ENCODE measurements at places on chromosomes 7 and 10.
A peak's percentile ranks its signal among the peaks of the same experiment; 100 is the strongest.

DNA sequence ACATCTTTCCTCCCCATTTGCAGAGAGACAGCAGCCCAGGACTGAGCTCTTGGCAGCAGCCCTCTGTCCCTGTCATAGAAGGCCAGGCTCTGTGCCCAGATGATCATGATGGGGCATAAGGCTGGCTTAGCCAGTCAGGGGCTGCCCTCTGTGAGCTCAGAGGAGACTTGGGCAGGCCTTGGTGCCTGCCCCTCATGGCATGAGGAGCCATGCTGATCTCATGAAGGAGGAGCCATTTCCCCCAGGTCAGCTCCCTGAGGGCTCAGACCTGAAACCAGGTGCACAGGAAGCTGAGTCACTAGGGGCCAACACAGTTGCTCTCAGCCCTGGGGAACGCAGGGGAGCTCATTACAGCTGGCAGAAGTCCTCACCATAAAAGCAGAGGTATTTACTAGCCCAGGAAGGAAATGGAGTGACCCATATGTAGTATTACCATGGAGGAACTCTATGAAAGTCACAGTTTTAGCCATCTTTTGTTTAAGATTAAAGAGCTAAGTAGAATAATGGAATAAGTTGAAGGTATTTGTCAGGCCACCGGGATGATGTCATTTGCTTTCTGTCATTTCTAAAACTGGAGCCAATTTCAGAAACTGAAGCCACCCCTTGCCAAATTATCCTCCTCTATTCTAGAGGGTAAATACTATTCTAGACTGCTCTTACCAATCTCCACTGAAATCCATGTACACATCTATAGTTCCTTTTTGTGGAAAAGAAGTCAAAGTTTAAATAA, 362.4 kb upstream of the ZNF32 start:
- DNase-seq: no peak

- DNase-seq: peak; percentile 99
Observed at GRCh38 chr7:111198255-111198654, 107.3 kb downstream of the LRRN3 start.

DNA sequence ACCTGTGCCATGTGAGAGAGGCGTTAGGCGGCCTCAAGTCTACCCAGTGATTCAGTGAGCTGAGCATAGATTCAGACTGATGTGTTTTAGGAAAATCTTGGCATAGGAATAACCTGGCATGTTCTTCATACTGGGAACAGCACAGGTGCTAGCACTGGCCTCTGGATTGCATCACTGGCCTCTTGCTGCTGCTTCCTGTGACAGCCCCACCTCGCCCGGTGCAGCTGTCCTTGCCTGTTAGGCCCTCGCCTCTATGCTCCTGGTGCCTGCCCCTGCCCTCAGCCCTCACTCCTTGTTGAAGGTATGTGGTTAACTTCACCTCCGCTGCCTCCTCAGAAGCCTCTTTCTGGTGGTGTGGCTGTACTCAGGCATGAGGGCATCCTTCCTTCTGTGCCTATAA, 46.2 kb downstream of the BLNK start:
- no peak for DNase-seq

GRCh38 chr7:120700796-120701195, 157.1 kb downstream of the TSPAN12 start:
- DNase-seq: no peak

GRCh38 chr10:13016426-13016825, 14.9 kb upstream of the CCDC3 start:
- peak; percentile 20 for DNase-seq

- DNase-seq: no peak
Observed at GRCh38 chr7:149692557-149692982, 80.8 kb downstream of the ZNF467 start.

DNA sequence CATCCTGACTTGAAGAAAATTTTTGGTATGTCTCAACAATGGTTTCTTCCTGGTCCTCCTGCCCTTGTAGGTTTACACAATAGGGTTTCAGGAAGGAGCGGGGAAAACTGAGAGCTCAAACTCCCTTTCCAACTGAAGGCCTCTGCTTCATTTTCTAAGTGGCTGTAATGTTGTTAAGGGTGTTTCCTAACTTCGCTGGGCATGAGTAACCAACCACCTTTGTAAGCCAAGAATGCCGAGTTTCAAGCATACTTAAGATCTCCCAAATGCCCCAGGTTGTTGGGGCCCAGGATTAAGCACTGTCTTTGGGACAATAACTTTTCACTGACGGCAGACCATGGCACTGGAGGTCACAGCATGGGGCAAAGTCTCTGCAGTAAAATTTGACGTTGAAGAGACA, 33.6 kb upstream of the DRGX start:
- no peak for DNase-seq

DNA sequence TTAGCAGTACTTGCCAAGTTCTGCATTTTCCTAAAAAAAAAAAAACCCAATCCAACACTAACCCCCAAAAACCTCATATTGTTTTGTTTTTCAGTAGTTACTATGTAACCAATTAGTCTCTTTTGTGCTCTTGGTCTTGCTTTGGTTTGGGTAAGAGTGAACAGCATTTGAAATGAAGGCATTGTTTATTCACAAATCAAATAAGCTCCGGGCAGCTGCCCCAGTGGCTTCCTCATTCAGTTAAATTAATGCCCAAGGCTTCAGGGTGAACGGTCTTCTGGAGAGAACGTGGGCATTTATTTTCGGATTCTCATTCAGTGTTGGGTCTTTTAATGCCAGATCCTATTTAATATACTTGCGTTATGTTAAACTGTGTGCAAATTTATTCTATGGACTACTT, 108.7 kb downstream of the GFRA1 start:
- DNase-seq: no peak

- DNase-seq: no peak
Observed at GRCh38 chr7:120033114-120033513, 239.9 kb upstream of the KCND2 start.

GRCh38 chr10:93313798-93314197, 168.3 kb downstream of the MYOF start:
- no peak for DNase-seq

DNA sequence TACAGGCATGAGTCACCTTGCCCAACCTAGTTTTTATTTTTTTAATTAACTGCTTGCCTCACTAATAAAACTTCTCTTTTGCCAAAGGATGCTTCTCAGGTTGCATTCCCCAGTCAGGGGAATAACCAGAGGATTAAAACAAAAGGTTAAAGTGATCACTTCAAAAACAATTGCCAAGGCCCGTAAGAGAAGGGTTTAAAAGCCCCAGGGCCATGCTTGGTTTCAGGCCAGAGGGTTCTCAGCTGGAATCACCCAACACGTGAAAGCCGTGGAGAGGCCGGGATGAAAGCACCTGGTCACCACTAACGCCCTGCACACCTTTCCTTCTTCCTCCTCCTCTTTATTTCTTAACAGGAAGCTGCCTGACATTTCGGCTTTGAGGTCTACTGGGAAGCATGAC, 587.5 kb downstream of the PTPRN2 start:
- no peak for DNase-seq

GRCh38 chr10:117003336-117003735, 1.7 kb downstream of the SHTN1 start:
- no peak for DNase-seq

GRCh38 chr7:29352041-29352440, 157.5 kb downstream of the CHN2 start:
- no peak for DNase-seq

DNA sequence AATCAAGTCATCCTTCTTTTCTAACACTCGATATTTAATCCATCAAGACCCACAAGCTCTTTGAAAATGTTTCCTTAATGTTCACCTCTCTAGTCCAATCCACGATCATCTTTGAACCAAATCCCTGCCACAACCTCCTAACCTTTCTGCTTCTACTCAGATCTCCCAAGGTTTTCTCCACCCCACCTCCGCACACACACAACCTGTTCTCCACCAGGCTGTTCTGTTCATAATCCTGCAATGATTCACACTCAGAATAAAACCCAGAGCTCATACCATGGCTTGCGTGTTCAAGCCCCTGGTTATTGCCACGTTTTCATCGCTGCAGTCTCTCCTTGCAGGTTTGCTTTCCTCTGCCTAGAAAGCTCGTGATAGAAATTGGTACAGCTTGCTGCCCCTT, 53.8 kb upstream of the BAMBI start:
- DNase-seq: no peak

DNA sequence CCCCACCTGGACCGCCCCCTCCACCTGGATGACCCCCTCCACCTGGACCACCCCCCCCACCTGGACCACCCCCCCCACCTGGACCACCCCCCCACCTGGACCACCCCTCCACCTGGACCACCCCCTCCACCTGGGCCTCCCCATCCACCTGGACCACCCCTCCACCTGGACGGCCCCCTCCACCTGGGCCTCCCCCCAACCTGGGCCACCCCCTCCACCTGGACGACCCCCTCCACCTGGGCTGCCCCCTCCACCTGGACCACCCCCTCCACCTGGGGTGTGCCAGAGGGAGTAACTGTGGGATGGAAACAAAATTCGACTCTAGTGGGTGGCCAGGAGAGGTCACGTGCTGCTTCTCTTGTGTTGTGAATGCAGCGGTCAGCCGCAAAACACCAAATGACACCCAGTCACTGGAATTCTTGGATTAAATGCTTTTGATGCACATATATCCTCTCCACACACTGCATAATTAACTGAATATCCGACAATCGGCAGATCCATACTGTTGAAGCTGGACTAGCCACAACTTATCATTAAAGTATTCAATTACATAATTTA, 316.7 kb downstream of the PTPRN2 start:
- DNase-seq: no peak

DNA sequence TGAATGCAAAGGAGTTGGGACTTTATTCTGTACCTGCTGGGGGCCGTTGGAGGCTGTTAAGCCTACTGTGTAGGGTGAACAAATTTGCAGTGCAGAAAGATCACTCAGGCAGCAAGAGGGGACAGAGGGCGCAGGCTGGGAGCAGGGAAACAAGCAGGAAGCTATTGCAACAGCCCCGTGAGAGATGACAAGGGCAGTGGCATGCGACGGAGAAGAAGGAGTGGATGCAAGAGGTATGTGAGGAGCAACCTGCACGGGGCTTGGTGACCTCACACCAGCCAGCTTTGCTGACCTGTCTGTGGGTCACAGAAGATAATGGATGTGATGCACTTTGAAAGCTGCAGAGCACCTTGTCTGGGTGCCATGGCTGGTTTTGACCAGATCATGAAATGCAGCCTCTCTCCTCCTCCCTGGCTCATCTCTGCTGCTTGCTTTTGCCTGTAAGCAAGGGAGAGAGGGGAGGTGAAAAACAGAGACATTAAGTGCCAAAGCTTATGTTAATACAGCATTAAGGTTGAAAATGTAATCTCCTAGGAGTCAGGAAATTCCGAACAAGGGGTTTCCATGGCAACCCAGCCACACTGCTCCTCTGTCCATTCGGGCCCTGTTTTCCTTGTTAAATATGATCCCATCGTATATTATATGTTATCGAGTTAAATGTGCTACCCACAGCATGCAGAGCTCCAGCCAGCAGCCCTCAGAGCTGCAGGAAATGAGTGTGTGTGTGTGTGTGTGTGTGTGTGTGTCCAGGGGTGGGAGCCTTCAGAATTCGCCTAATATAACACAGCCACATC, 314.3 kb upstream of the ZMIZ1 start:
- DNase-seq: peak; percentile 97

GRCh38 chr7:32506266-32507054, 11.2 kb downstream of the AVL9 start:
- DNase-seq: peak; percentile 93

GRCh38 chr10:118595598-118596425, at the start of gene PRLHR:
PRLHR (minus strand) TSS chr10:118595648; CDS start chr10:118595244, 404 bp downstream.
- peak; percentile 20 for DNase-seq

- DNase-seq: no peak
Observed at GRCh38 chr10:33674986-33675599, 340.6 kb upstream of the NRP1 start.

GRCh38 chr7:5284304-5285281, 1.9 kb downstream of the SLC29A4 start:
- no peak for DNase-seq

DNA sequence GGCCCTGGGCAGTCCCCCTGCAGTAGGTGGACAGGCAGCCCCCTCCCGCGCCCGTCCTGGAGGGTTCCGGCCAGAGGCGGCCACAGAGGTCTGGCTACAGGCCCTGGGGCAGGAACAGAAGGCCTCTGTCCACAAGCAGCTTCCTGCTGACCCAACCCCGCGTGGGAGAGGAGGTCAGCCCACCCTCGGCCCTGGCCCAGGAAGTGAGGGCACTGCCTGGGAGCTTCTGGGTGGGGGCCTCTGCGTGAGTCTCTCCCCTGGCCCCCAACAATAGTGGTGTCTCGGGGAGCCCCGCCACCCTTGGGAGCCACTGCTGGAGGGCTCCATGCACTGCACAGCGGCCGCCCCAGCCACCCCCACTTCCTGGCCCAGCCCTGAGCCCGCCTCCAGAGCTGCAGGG, 4.7 kb downstream of the MICALL2 start:
- no peak for DNase-seq

DNA sequence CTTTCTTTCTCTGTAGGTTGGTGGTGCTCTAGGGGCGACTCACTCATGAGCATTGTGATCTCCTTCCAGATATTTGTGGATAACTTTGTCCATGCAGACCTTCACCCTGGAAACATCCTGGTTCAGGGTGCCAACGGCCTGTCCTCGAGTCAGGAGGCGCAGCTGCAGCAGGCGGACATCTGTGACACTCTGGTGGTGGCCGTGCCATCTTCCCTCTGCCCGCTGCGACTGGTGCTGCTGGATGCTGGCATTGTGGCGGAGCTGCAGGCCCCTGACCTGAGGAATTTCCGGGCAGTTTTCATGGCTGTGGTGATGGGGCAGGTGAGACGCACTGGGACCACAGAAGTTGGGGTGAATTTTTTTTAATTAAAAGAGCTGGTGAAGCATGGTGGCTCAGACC, 9.6 kb upstream of the NDUFB2 start:
- DNase-seq: no peak

DNA sequence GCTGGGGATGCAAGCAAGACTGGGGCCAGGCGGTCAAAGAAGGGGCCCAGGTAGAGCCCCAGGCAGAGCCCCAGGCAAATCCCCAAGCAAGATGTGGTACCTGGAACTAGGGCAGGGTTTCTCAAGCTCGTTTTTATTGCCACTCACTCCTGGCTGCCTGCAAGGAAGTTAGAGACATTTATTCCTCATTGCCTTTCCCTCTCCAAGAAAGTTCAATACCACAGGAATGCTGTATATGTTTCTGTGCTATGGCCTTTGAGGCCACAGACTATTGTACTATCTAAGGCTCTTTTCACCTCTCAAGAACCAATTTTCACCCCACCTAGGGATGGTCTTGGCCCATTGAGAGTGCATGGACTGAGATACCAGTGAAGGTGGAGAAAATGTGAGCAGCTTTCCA, 71.3 kb downstream of the TACC2 start:
- no peak for DNase-seq

- DNase-seq: no peak
Observed at GRCh38 chr7:139127648-139128047, 18.1 kb upstream of the ZC3HAV1 start.

GRCh38 chr10:21403256-21404015, 122.0 kb downstream of the SKIDA1 start:
- DNase-seq: no peak

GRCh38 chr7:78845155-78845554, 608.3 kb downstream of the MAGI2 start:
- DNase-seq: no peak

- peak; percentile 36 for DNase-seq
Observed at GRCh38 chr7:23938937-23939552, 229.0 kb downstream of the STK31 start.
